ENCODE measurements at places on chromosomes 11 and 22.

DNA sequence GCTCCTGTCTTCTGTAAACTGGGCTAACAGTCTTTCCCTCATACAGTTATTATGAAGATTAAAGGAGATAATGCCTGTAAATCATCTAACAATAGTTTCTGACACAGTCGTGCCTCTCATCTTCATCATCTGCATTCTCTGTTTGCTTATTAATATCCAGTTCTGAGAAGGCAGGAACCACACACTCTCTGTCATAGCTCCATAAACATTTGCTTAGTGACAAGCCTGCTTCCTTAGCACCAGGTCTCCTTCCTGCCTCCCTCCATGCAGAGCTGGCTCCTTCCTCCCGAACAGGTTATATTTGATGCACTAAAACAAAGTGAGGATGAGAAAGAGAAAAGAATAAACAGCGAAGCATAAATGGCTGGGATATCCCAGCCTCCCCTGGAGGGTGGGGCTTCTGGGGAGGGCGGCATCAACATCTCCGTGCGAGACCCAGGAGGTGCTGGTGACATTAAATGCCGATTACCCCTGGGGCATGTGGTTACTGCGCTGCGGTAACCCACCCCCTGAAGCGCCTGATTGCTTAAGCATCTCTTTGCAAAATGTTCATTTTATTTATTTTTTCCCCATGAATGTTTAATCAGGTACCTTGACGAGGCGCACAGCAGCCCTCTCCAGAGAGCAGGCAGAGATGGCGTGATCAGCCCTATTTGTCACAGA, 404.9 kb downstream of the NXPE2 start:
- DNase-seq = no peak

GRCh38 chr11:20880094-20880493, 210.7 kb downstream of the NELL1 start:
- DNase-seq = no peak

DNA sequence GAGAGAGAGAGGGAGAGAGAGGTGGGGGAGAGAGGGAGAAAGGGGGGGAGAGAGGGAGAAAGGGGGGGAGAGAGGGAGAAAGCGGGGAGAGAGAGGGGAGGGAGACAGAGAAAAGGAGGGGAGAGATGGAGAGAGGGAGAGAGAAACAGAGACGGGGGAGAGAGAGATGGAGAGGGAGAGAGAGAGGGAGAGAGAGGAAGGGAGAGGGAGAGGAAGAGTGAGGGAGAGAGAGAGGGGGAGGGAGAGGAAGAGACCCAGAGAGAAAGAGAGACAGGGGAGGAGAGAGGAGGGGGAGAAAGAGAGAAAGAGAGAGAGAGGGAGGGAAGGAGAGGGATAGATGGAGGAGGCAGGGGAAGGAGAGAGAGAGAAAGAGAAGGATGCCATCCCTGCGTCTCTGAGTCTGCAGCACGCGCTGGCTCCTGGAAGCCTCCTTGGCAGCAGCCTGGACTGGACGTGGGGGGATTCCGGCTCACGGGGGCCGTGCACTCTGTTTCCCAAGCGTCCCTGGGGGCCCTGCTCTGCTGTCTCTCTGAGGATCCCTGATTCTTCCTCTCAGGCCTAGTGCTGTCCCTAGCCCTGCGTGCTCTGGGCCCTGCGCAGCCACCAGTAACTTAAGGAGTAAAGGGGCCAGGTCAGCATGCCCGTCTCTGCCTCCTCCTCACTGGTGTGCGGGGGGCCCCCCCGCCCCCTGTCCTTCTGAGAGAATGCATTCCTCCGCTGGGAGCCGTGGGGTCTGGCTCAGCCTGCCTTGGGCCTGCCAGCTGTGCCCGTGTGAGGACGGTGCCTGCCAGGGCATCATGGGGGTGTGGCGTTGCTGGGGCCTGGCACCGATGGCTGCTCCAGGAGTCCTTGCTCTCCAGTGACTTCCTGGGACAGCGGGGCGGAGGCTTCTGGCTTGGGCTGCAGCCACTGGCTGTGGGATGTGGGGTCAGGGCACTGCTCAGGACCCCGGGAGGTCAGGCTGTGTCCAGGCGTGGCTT, 429.5 kb downstream of the TBC1D22A start:
- no peak for DNase-seq

DNA sequence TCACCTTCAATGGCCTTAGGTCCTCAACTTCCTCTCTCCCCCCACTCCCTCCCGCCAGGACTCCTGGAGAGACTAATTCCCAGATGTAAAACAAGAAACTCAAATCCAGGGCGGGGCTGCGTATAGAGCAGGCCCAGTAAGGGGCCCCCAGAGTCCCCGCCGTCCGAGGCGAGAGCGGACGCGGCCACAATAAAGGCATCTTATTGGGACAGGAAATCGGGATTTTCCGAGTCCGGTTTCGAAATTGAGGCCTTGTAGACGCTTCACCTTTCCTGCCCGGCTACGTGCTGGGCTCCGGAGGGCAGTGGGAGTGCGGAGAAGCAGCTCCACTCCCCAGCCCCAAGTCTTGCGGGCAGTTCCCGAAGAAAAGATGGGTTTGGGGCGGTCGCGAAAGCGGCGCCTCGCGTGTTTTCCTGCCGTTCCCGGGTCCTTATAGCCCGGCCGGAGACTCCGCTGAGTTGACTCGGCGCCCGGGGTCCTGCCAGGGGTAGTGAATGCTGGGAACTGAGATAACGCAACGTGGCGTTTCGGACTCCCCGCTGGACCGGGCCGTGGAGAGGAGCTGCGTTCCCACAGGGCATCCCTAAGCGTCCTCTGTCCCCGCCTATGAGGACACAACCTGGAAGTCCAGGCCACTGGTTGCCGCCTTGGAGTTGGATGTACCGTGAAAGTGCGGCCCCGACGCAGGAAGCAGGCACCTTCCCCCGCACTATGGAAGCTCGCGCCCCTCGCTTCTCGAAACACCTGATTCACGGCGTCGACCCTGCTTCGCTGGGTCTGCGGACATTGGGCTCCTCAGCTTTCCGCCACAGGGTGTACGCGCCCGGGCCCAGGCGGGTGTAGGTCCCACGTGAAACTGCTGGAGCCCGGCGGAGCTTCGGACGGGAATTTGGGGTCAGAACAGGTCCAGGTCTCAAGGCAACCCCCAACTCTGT, 4.8 kb upstream of the CHRM1 start:
- DNase-seq = no peak

GRCh38 chr11:36361901-36362391, 65.9 kb downstream of the PRR5L start:
- no peak for DNase-seq

Measured in Karpas-422 (cell line).